ENCODE measurements at places on chromosomes 4 and X.
A peak's percentile ranks its signal among the peaks of the same experiment; 100 is the strongest.

DNA sequence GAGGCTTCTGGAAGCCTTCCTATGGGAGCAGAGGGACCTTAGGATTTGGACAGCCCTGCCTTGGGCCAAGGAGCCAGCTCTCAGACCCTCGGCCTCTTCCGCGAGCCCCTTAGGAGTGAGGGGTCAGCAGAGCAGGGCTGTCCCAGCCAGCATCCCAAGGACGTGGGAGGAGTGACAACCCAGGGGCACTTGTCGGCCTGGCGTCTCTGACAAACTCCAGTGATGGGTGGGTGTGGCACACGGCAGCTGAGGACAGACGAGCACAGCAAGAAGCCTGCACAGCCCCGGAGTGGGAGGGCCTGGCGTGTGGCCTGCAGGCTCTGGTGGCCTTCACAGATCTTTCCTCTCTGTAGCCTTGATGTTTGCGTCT lies 11.6 kb upstream of the TNIP2 start:
- no peak for DNase-seq

DNA sequence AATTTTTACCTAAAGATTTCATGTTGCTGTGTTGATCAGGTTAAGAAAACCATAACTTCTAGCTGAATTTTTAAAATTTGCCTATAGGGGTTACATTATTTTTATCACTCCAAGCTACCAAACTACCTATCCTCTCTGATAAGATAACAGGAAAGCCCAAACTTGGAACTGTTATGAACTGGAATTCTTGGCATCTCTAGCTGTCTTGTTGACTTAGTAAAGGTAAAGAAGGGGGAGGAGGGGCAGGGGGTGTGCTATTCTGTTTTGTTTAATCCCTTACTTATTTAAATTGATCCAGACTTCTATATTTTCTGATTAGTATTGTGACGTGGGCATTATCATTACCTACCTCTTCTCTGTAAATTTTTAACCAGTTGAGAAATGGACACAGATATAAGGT lies 54.7 kb downstream of the SLAIN2 start:
- no peak for DNase-seq

GRCh38 chr4:38209654-38210053 lies 249.5 kb downstream of the PTTG2 start:
- DNase-seq: no peak

GRCh38 chr4:147822128-147822527 lies 90.2 kb downstream of the ARHGAP10 start:
- DNase-seq: no peak

DNA sequence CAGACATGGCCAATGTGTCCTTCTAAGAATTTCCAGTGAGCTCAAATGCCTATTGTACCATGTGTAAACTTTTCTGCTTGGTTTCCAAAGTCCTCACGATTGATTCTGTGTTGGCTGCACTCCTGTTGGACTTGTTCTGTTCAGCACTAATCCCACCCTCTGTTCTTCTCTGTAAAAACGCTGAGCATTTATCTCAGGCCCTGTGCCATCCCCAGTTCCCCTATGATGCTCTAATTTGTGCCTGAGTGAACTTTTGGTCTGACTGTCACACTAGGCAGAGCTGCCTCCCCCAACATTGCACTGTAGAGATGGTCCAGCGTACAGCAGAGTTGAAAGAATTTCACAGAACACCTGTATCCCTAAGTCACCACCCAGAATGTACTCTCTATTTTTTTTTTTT lies 76.1 kb upstream of the STS start:
- no peak for DNase-seq

DNA sequence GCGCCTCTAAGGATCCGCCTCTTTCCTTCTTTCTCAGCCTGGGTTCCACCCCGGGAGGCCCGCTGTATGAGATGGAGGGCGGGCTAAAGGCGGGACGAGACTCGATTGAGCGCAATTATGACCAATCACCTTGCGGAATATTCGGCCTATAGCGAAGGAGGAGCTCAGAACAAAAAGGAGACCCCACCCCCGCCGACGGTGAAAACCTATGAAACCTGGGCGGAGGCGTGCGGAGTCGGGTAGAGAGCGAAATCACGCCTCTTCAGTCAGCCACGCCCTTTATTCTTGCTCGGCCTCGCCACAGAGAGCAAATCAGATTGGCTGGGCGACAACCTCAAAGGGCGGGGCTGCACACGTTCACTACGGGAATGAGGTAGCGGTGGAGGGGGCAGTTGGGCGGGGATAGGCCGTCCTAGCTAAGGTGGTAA lies 615 bp upstream of the CDK16 start:
- DNase-seq: peak; percentile 91

- no peak for DNase-seq
Measured at GRCh38 chr4:101345271-101345595, 2.1 kb downstream of the PPP3CA start.

GRCh38 chr4:183984566-183984965 lies 79.5 kb downstream of the STOX2 start:
- DNase-seq: no peak

DNA sequence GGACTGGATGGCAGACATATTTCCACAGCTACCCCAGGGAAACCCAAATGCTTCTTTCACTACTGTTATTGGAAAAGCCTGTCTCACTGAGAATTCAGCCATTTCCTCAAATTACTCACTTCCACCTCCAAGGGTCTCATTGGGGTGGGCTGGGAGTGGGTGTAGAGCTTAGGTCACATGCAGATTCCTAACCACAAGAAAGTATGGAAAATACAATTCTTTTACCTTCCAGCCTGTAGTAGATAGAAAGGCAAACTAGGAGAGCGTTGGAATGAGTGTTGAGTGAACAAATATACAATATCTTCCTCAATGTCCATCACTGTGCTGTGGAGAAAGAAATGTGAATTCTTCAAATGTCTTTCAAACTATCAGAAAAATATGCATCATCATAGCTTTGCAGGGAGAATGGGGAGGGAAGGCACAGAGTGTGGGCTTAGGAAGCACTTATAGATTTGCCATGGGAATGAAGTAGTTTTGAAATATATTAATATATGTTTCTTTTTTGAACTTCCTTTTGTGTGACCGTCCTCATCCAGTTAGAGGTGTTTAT lies 245.3 kb upstream of the JADE1 start:
- no peak for DNase-seq

DNA sequence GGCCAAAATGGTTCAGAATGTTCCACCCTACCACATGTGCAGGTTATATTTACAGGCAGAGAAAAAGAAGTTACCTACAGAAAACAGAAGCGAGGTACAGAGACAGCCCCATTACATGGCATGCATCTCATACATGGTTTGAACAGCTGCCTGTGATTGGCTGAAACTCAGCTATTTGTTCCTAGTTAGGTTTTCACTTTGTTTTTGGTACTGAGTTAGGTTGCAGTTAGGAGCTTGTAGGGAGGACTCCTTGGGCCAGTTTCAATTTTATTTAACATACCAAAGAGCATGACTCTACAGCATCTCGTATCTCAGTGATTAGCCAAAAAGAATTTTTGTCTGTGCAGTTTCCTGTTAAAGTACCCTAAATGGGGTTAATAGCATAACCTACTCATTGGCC lies 392.0 kb downstream of the MAPK10 start:
- no peak for DNase-seq

GRCh38 chr4:61375301-61375700 lies 175.2 kb downstream of the ADGRL3 start:
- no peak for DNase-seq

- DNase-seq: no peak
Measured at GRCh38 chr4:163245044-163245728, 78.5 kb upstream of the NAF1 start.

GRCh38 chr4:85748654-85749053 lies 273.7 kb downstream of the ARHGAP24 start:
- no peak for DNase-seq

DNA sequence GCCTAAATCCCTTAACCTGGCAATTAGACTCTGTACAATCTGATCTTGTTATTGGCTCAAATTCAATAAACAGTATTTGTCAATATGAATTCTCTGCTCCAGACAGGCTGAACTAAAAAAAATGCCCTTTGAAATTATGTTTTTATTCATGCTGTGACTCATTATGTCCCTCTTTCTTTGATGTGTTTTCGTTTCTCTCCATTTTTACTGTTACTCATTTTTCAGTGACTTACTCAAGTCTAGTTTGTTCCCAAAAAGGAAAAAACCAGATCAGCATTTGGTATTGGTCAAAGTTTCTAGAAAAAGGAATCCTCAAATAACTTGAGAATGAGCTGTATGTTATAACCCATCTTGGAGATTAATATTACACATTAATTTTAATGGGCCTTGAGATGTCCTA lies 40.4 kb downstream of the UNC5C start:
- no peak for DNase-seq

- DNase-seq: no peak
Measured at GRCh38 chr4:114349543-114350175, 248.9 kb upstream of the UGT8 start.

DNA sequence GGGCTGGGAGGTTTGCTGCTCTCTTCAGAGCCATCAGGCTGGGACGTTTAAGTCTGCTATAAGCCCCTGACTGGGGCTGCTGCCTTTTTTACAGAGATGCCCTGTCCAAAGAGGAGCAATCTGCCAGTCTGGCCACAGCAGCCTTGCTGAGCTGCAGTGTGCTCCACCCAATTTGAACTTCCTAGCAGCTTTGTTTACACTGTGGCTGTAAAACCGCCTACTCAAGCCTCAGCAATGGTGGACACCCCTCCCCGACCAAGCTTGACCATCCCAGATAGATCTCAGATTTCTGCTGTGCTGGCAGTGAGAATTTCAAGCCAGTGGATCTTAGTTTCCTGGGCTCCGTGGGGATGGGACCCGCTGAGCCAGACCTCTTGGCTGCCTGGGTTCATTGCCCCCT lies 40.7 kb downstream of the SPATA18 start:
- DNase-seq: no peak

DNA sequence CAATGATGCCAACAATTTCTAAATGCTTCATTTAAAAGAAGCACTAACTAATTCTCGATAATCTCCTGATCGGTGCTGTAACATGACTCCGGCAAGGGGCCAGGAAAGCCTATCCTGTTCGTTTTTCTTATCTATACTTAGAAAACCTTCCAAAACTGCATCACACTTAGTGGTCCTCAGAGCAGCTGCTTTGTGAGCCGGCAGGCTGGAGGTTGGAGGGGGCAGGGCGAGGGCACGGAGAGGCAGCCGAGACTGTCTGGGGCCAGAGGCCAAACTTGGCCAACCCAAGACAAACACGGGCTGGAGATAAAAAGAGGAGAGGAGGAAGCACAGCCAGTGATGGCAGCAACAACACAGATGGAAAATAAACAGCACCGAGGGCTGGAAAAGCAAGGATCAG lies 455.7 kb downstream of the BCOR start:
- no peak for DNase-seq

- no peak for DNase-seq
Measured at GRCh38 chr4:112146502-112146813, 1.2 kb downstream of the FAM241A start.
